NCI-H146 (cell line): ENCODE measurements at places on chromosomes 5 and 9.

GRCh38 chr5:159091596-159092331 is 8.0 kb downstream of the EBF1 start:
- DNase-seq, result no peak

- no peak for DNase-seq
Measured at GRCh38 chr9:113436728-113437515, 26.4 kb downstream of the C9orf43 start.

GRCh38 chr5:1708592-1709141 is 91.0 kb downstream of the MRPL36 start:
- no peak for DNase-seq

DNA sequence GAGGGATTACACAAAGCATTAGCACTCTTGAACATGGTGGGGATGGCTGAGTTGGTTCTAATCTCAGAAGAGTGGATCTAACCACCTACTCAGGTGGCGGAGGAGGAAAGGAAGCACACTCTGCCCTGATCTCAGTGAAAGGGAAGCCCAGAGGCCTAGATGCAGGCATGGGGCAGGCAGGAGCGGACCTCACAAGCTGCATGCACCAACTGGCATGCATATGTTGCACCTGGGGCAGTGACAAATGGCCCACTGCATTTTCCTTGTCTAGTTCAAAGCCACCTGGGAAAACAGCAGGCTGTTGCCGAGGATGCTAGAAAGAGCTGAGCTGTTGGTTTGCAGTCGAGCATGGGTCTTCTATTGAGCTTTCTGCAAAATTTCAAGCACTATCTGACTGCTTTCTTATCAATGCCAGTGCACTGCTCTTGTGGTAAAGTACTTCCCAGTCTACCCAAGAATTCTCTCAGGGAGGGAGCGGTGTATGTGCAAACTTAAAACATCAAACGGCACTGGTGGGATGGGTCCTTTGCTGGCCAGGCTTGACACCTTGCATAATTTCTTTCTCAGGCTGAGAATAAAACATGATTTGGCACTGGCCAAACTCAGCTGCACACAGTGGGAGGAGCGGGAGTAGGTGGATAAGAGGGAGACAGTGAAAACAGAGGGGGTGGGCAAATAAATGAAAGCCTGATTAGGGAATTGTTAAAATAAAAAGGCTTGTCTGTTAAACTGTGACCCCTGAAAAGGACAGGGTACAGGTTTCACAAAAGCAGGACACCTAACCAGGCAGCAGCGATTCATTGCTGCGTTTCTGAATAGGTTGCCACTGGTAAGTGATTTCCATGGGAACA is 108.9 kb downstream of the MARCHF3 start:
- DNase-seq, result no peak

- DNase-seq, result no peak
Measured at GRCh38 chr5:36481454-36482120, 124.8 kb upstream of the SLC1A3 start.
